Sigmoid colon (tissue), 7 donors: ENCODE measurements at places on chromosomes 3 and 15. TPM values are rescaled to one million over a fixed set of nuclear protein-coding genes. Genes with fewer than 3 reads are reported as not detected.

DNA sequence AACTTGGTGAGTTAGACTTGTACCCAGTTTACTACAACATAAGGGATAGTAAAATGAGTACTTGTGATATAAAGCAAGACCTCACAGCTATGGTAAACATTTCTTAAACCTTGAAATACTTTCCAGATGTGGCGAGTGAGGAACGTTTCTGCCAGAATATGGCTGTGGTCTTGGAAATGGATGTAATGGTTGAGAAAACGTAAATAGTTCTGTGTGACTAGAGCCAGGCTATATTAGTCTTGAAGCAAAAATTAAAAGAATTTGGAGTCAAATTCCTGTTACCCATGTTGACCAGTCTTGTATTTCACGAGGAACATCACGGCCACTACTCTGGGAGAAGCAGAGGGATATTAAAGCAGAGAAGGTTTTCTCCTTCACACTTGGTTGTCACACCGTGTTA, 15.3 kb downstream of the OR4F15 start:
- no peak for DNase-seq

DNA sequence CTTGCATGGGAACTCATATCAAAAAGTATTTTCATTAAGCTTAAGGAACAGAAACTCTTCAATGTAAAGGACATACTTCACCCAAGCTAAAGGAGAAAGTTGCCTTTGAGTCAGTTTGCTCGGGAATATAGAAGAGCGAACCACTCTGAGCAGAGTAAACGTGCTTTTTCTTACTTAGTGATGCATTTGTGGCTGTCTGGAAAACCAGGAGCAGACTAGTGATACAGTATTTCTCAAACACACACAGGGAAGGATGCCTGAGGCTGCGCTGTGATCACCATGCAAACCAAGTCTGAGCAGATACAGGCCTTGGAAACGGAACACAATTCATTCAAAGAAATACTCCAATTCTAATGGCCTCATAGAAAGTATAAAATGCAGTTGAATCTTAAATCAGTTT, 121.0 kb upstream of the CDIN1 start:
- DNase-seq: no peak

DNA sequence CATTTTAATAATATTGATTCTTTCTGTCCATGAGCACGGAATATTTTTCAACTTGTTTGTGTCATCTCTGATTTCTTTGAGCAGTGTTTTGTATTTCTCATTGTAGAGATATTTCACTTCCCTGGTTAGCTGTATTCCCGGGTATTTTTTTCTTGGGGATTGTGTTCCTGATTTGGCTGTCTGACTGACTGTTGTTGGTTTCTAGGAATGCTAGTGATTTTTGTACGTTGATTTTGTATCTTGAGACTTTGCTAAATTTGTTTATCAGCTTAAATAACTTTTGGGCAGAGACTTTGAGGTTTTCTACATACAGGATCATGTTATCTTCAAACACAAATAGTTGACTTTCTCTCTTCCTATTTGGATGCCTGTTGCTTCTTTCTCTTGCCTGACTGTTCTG, 418.8 kb upstream of the ALCAM start:
- DNase-seq: no peak

DNA sequence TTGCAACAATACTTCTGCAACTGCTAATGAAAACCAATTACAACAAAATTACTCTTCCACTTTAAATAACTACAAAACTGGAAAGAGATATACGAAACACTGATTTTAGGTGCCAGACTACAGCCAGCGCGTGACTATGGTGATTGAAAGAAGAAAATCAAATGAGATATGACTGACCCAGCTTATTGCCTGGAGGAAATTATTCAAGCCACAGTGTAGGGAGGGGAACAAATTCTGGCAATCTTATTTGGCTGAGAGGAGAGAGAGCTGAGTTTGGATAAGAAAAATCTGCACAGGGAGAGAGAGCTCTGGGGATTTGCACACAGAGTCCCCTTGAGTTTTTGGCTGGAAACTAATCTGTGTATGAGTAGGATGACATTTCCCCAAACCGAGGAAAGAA, 470.3 kb upstream of the FRG2C start:
- no peak for DNase-seq

DNA sequence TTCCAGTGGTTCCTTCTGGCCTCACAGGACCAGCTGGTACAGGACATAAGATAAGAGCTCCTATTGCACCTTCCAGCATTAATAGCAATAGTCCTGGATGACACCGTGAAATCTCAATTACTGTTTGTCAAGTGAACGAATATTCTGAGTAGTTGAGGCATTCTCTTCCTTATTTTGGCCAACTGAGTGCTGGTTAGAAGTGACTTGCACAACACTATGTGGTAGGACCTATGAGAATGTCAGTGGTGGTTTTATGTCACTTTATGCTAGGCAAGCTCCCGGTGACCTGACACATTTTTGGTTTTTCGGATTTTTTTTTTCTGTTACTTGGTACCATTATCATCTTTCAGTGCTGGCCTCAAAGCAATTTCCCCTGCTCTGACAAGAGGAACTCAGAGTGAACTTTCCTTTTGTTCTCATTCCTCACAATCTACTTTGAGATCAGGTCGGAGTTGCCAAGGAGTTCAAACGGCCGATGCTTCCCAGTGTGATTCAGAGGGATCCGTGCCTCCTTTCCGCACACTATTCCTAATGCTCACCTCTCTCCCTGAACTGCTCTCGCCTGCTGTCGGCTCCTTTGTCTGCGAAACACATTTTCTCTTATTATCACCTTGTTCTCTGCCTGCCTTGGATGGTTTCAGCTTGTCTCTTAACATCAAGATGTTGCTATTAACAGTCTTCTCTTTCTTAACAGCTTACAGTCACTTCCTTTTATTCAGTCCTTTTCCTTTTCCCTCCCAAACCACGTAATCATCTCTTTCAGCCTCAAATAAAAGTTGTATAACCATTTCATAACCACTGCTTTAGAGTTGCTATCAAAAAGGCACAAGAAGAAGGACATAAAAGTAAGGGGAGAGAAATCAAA, 35.8 kb downstream of the QTRT2 start:
- DNase-seq: no peak

- DNase-seq: no peak
These were observed 107.4 kb downstream of the GLDN start for GRCh38 chr15:51448622-51449399.

DNA sequence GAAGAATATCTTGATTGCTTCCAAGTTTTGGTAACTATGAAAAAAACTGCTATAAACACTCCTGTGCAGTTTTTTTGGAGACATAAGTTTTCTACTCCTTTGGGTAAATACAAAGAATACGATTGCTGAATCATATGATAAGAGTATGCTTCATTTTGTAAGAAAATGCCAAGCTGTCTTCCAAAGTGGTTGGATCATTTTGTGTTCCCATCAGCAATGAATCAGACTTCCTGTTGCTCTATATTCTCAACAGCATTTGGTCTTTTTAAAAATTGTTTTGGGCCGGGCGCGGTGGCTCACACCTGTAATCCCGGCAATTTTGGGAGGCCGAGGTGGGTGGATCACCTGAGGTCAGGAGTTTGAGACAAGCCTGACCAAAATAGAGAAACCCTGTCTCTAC, 14.5 kb downstream of the BTD start:
- DNase-seq: no peak

DNA sequence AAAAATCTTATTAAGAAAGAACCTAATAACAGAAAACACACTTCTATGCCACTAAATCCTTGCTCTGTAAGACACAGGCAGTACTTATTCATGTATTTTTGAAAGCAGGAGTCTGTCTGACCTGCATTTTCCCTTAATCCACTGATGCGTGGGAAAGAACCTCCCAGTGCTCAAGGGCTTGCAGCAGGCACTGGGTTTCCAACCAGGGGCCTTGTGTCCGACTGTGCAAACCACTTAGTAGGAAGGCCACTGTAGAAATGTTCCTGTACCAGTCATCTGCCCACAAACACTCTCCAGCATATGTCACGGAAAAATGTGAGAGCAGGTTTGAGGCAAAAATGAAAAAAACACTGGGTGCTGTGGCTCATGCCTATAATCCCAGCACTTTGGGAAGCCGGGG, 12.4 kb downstream of the CXCR6 start:
- DNase-seq: no peak

DNA sequence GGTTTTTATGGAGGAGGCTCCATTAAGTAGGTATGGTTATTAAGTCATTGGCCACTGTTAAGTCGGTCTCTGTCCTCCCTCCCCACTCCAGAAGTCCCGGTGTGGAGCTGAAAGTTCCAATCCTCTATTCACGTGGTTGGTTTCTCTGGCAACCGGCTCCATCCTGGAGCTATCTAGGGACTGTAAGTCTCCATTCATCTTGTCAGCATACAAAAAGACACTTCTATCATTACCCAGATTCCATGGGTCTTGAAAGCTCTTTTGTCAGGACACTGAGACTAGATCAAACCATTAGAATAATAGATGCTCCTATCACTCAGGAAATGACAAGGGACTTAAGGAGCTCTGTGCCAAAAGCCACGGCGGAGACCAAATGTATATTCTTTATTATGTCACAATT, 110.3 kb downstream of the PIK3CB start:
- DNase-seq: no peak

DNA sequence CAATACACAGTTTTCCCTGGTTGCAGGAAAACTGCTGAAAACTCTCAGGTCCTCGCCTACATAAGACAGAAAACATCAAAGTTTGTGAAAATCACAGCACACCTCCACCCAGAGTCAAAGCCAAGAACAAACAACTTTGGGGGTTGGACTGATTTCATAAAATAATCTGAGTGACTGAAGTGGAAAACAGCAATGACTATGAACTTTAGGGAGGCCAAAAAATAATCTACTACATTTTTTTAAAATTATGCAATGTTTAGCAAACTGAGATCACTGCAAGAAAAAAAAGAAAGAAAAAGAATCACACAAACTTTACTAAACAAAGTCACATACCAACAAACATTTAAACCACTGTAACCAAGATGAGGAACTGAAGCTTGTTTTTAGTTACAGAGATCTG, 15.9 kb upstream of the FOXP1 start:
- no peak for DNase-seq

DNA sequence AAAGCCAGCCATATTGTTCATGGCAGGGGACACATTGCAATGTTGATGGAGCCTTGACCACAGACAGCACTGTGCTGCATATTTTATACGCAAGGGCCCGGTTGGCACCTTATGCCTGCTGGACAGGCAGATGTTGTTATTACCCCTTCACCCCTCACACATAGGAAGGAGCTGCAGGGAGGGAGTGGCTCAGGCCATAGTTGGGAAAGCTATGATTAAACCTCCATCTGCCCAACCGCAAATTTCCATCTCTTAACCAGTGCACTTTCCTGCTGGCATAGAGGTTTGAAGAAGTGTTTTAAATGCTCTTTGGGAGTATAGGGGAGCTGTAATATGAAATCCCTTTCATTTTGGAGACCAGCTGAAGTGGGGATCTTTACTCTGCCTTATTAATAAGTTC, 224.7 kb downstream of the CACNA2D3 start:
- DNase-seq: no peak

GRCh38 chr3:184218814-184219213, 10.6 kb upstream of the VWA5B2 start:
- DNase-seq: no peak

- DNase-seq: no peak
These were observed 594.8 kb downstream of the NTRK3 start for GRCh38 chr15:87661454-87662355.

Gene FES
- total RNA-seq: 35.5 TPM

Gene RBP2
- total RNA-seq: not detected

Gene LIPC
- 0.83 TPM for total RNA-seq

Gene GXYLT2
- total RNA-seq: 17.4 TPM
